ENCODE measurements at places on chromosomes 7 and 10.

GRCh38 chr7:41578700-41579099, 124.2 kb downstream of the INHBA start:
- DNase-seq = no peak

DNA sequence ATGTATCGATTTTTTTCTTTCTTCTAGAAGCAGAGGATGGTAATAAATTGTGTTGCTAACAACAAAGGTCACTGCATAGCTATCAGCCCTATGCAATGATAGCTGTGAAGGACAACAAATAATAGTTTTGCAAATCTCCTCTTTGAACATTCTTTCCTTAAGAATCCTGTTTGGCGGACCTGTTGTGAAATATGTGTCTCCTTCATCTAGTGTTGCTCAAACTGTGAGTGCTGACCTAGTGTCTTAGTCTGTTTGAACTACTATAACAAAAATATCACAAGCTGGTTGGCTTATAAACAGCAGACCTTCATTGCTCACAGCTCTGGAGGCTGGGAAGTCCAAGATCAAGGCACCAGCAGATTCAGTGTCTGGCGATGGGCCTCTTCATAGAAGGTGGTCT, 53.7 kb downstream of the CAV1 start:
- DNase-seq = no peak

DNA sequence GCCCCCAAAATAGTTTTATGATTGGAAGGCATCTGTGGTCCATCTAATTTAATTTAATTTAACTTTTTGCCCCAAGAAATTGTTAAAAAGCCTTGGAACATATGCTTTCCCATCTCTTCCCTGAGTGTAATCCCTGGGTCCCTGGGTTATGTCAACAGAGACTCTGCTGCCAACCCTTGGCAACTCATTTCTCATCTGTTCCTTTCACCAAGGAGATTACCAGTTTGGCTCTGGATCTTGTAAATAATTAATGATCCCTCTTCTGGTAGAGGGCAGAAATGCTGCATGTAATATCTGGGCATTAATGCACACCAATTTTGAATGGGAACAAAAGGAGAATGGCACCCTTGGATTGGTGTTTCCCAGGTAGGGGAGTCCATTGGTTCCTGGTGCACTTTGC, 514.2 kb downstream of the CCSER2 start:
- DNase-seq = peak; percentile 65

GRCh38 chr7:33155811-33156210, 26.4 kb downstream of the BBS9 start:
- DNase-seq = no peak

DNA sequence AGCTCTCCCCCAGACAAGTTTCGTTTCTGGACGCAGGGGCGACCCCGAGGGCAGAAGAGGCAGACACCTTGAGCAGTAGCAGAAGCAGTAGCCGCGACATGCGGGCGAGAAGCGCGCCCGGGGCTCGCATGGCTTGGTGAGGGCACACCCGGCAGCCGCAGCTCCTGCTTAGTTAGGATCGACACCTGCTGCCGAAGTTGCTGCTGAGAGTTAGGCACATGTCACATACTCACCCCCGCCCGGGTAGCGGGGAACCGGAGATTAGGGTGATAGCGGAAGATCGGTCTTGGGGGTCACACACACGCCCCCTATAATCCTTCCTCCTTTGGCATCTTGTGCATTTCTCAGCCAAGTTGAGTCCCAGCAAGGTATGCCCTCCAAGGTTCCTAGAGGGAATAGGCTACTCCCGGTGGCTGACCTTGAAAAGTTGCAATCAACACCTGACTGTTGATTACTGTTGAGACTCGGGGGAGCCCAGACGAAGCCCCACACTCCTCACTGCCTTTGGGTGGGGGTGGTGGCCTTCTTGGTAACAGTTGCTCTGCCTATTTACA, 668 bp downstream of the GPR37 start:
- DNase-seq = no peak

Measured in NCI-H1694 (cell line).